ENCODE measurements at places on chromosomes 2 and 18.
A peak's percentile ranks its signal among the peaks of the same experiment; 100 is the strongest.

GRCh38 chr2:238921259-238921658 is 73.4 kb downstream of the TWIST2 start:
- DNase-seq = no peak

GRCh38 chr2:123917241-123917640 is 107.8 kb upstream of the CNTNAP5 start:
- no peak for DNase-seq

- DNase-seq = peak; percentile 83
These were observed 7.3 kb upstream of the PLEK start for GRCh38 chr2:68357605-68358337.

GRCh38 chr2:182894174-182894573 is 27.7 kb upstream of the FRZB start:
- DNase-seq = no peak

DNA sequence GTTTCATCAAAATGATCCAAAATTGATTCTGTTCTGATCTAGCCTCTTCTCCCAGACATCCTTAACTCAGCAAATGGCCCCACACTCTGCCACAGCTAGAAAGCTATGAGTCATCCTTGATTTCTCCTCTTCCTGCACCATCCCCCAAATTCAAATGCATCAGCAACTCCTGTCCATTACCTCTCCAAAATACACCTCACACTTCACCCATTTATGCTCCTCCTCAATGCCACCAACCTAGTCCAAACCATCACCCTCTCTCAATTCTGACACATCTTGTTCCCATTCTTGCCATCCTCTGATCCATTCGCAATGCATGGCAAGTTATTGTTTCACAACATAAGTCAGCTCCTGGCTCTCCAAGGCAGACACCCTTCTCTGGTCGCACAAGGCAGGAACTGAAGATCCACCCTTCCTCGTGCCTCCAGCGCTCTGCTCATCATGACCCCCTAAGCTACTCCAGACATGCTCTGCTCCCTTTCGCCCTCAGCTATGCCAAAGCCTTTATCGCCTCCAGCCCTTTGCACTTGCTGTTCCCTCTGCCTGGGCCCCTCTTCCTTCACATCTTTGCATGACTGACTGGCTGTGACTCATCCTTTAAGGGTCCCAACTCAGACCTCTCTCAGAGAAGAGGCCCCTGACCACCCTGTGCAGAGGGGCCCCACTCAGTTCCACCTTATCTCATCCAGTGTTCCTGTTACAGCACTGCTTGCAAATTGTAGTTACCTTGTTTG is 83.6 kb downstream of the MREG start:
- no peak for DNase-seq

DNA sequence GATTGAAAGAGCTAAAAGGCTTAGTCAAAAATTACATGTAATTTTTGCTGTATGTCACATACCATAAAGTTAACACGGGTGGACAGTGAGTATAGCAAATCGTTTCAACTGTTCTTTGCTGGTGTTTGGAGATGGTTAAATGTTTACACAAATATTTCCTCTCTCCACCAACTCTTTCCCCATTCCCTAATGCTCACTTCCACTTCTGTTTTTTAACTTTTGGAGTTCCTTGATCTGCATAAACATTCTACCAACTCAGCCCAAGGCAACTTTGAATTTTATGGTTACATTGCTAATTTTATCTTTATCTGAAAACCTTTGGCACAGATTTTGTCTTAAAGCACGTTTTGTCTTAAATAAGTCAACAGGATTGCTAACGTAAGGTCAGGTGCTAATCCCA is 1.9 kb upstream of the SPOPL start:
- DNase-seq = no peak

DNA sequence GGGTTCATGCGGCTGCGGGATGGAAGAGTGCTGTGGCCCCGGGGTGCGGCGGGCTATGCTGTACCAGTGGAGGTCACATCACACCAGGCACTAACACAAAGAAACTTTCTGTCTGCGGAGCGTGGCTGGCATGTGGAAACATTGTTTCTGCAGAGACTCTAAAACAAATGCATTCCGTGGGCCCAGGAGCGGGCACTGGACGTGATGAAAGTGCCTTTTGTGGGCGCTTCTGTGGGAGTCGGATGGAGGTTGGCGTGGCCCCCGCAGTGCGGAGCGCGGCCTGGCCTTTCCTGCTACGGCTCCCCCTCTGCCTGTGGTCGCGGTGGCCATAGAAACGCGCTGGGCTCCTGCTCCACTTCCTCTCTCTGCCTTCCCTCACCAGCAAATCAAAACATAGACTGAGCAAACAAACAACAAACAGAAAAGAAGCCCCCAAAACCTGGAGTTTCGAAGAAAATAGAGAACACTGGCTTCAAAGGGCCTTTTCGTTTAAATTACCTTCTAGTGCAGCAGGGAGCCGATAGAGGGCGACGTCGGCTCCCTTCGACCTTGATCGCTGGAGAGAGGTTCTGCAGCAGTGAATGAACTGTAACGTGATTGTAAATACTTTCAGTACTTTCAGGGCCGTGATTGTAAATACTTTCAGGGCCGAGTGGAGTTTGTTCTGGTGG is 51.4 kb downstream of the KIF5C start:
- DNase-seq = peak; percentile 8

GRCh38 chr2:10103179-10103578 is 19.4 kb upstream of the RRM2 start:
- no peak for DNase-seq

GRCh38 chr2:64398516-64399129 is 55.3 kb upstream of the LGALSL start:
- DNase-seq = no peak

GRCh38 chr2:98710734-98711133 is 20.2 kb downstream of the MGAT4A start:
- no peak for DNase-seq

GRCh38 chr2:43754180-43754579 is 19.7 kb upstream of the DYNC2LI1 start:
- DNase-seq = no peak

- no peak for DNase-seq
These were observed 32.0 kb upstream of the ACYP2 start for GRCh38 chr2:54083445-54083844.

DNA sequence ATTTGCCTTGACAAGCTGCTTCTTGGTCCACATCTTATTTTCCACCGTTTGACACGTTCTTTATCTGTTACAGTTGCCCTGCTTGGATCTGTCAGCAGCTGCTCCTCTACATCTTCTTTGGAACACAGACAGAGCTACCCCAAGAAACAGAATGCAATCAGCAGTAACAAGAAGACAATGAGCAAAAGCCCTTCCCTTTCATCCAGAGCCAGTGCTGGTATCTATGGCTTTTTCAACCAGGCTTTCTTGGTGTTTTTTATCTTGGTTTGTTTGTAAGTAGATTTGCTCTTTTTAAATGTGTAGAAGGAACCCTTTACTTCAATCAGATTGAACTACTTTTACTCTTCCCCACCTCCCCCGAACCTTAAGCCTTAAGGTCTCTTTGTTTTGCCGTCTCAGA is 41.9 kb downstream of the CLIP4 start:
- DNase-seq = no peak

GRCh38 chr2:81234711-81235110 is 930.2 kb upstream of the LRRTM1 start:
- no peak for DNase-seq

DNA sequence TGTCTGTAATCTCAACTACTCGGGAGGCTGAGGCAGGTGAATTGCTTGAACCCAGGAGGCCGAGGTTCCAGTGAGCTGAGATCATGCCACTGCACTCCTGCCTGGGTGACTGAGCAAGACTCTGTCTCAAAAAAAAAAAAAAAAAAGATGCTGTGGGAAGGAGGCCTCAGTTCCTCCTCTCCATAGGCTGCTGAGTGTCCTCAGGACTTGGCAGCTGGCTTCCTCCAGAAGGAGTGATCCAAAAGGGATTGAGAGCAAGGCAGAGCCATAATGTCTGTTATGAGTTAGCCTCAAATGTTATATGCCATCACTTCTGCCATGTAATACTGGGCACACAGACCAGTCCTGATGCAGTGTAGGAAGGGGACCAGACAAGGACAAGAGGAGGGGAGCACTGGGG is 6.6 kb upstream of the NPC1 start:
- DNase-seq = no peak

DNA sequence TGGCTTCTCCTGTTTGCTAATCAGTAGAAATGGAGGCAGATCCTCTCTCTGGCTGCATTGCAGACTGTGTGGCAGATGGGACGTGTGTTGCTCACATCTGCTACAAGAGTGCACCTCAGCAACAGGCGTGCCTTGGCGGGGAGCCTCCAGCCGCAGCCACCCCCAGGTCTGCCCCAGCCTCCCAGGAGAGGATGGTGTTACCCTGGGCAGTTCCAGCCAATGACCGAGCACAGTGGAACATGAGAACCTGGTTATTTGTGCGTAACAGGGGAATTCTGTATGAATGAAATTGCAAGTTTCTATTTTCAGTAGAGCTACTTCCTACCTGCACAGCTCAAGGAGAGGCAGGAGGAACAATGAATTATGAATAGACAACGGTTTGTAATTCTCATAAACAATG is 130.6 kb upstream of the CBLN2 start:
- no peak for DNase-seq

DNA sequence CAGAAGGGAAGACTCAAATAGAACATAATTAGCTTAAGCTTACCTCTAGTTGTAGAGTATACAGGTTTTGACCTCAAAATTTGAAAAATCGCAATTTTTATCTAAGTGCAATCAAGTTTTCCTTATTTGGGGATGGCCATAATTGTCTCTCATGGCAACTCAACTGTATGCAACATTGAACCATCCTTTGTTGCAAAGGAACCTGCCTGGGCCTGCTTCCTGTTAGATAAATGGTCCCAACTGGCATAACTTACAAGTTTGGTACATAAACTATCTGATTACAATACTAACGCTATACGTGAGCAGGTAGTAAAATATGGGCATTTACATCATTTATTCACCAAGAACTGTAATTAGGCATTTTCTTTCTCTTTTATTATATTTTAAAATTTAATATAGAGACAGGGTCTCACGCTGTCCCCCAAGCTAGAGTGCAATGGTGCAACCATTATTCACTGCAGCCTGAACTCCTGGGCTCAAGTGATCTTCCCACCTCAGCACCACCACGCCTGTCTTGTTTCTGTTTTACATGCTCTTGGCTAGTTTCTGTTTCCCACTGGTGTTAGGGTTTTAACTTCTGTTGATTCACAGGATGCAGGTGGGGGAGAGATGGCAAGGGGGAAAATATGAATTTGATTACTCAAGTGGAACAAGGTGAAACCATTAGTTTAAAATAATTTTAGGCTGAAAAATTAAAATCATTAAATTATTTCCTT is 55.3 kb upstream of the B3GNT2 start:
- no peak for DNase-seq

Measured in hematopoietic multipotent progenitor cell treated with erythropoietin and hydrocortisone succinate and interleukin-3 and kit ligand, for 17 days (in vitro differentiated cells).